Subcutaneous adipose tissue (tissue), 4 donors: ENCODE measurements at places on chromosomes 7 and 10. TPM values are rescaled to one million over a fixed set of nuclear protein-coding genes. Genes with fewer than 3 reads are reported as not detected.

ARL4A gene
- total RNA-seq, result 43.8 TPM

C10orf67 gene
- total RNA-seq, result not detected

AGBL3 gene
- total RNA-seq, result 4.1 TPM

TAS2R3 gene
- total RNA-seq, result 1.1 TPM

PSAP gene
- 2,903 TPM for total RNA-seq

FANK1 gene
- total RNA-seq, result 0.44 TPM

SPDYE5 gene
- total RNA-seq, result not detected

OR2A1 gene
- total RNA-seq, result not detected

PCDH15 gene
- total RNA-seq, result not detected

ACBD5 gene
- total RNA-seq, result 25.8 TPM

NXPH1 gene
- total RNA-seq, result not detected

TMEM270 gene
- total RNA-seq, result not detected

ADIRF gene
- 1,626 TPM for total RNA-seq

GNAT3 gene
- total RNA-seq, result not detected

SLC13A1 gene
- total RNA-seq, result not detected

LIPM gene
- not detected for total RNA-seq

CDNF gene
- total RNA-seq, result 3.1 TPM

MCU gene
- 16.8 TPM for total RNA-seq

LDB3 gene
- 0.51 TPM for total RNA-seq

HOXA13 gene
- 0.68 TPM for total RNA-seq

WIPF3 gene
- 0.57 TPM for total RNA-seq

LRRC18 gene
- total RNA-seq, result not detected

FBXL13 gene
- not detected for total RNA-seq

SLC26A5 gene
- total RNA-seq, result not detected

ERVW-1 gene
- not detected for total RNA-seq

DLX5 gene
- 0.66 TPM for total RNA-seq

PON3 gene
- 6.0 TPM for total RNA-seq

FKBP9 gene
- total RNA-seq, result 112 TPM

PLEKHS1 gene
- 0.17 TPM for total RNA-seq

NUTM2A gene
- 0.66 TPM for total RNA-seq

AGFG2 gene
- total RNA-seq, result 3.4 TPM

POU6F2 gene
- total RNA-seq, result not detected

LIPJ gene
- total RNA-seq, result 0.17 TPM

SLC26A3 gene
- total RNA-seq, result 0.85 TPM

PARD3 gene
- total RNA-seq, result 50.0 TPM

SPDYE17 gene
- not detected for total RNA-seq

ATP5F1C gene
- 224 TPM for total RNA-seq

MCM10 gene
- total RNA-seq, result 5.4 TPM

CAMK2B gene
- total RNA-seq, result 1.1 TPM

DOCK1 gene
- 53.5 TPM for total RNA-seq

DIP2C gene
- 47.3 TPM for total RNA-seq

SFTPA2 gene
- total RNA-seq, result not detected

FAM25G gene
- total RNA-seq, result not detected

PRSS37 gene
- not detected for total RNA-seq

ADO gene
- 16.8 TPM for total RNA-seq

UCMA gene
- not detected for total RNA-seq

PGAM2 gene
- 4.3 TPM for total RNA-seq

H2BK1 gene
- total RNA-seq, result not detected

MSS51 gene
- total RNA-seq, result 2.4 TPM

GDF10 gene
- total RNA-seq, result 6.2 TPM

FAM53B gene
- 13.5 TPM for total RNA-seq

RELN gene
- total RNA-seq, result 0.65 TPM

ELAPOR2 gene
- 20.4 TPM for total RNA-seq

FAM221A gene
- total RNA-seq, result 11.1 TPM

CHAT gene
- total RNA-seq, result not detected

TEX47 gene
- total RNA-seq, result not detected

TSPAN15 gene
- 60.6 TPM for total RNA-seq
